Aortic smooth muscle cell (primary cell): ENCODE measurements at places on chromosomes 3 and 15. TPM values are rescaled to one million over a fixed set of nuclear protein-coding genes. Genes with fewer than 3 reads are reported as not detected.

The ITIH3 gene
- total RNA-seq = 1.1 and 2.8 TPM in 2 replicates

The GPR156 gene
- total RNA-seq = 0.31 and 0.40 TPM in 2 replicates

The MUC20 gene
- 0.26 and 0.50 TPM in 2 replicates for total RNA-seq

The MCTP2 gene
- total RNA-seq = 0.50 and 1.2 TPM in 2 replicates

The APOD gene
- total RNA-seq = 0.13 TPM in 1 of 2 replicates, not detected in the other

The PLSCR2 gene
- total RNA-seq = 0.40 TPM in 1 of 2 replicates, not detected in the other

The DAPK2 gene
- 2.4 and 2.9 TPM in 2 replicates for total RNA-seq

The FSD2 gene
- not detected in 2 replicates for total RNA-seq

The GOLGA8G gene
- not detected in 2 replicates for total RNA-seq

The C3orf20 gene
- 0.13 TPM in 1 of 2 replicates, not detected in the other for total RNA-seq

The CHRD gene
- total RNA-seq = 1.7 and 2.4 TPM in 2 replicates

The TEX55 gene
- total RNA-seq = not detected in 2 replicates

The RTP4 gene
- 0.79 and 0.99 TPM in 2 replicates for total RNA-seq

The DHX36 gene
- 41.2 and 53.8 TPM in 2 replicates for total RNA-seq

The EPB42 gene
- not detected in 2 replicates for total RNA-seq

The RLBP1 gene
- not detected in 2 replicates for total RNA-seq

The GALNT15 gene
- 2.8 and 11.5 TPM in 2 replicates for total RNA-seq

The LYSMD2 gene
- total RNA-seq = 2.7 and 4.9 TPM in 2 replicates

The NTRK3 gene
- 0.26 and 0.62 TPM in 2 replicates for total RNA-seq
